Gastrocnemius medialis (tissue), 4 donors: ENCODE measurements at places on chromosomes 13 and 19.

- peaks cover 40% of the 10 kb centered on the region for H3K4me1 ChIP-seq
- peaks cover 9% of the 10 kb centered on the region for H3K36me3 ChIP-seq
- no peak for DNase-seq
- no peaks in the 10 kb centered on the region for H3K27me3 ChIP-seq
- no peak overlapping the region for H3K4me3 ChIP-seq
Observed at GRCh38 chr19:33376941-33377557, 3.5 kb downstream of the CEBPG start.

DNA sequence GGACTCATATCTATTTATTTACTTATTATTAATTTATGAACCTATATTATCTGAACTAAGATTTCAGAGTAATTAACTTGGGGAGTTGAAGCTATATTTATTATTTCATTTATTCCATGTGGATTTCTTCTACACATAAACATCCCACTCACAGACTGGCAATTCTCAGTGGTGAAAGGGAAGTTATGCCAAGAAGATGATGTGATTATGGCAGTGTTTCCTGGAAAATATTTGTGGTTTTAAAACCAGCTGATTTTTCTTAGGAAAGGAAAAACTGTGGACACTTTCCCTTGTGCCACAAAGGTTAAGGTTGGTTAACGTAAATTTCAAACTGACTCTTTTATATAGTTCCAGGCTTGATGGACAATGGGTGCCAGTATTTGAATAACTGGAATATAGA, 513.1 kb downstream of the SLITRK6 start:
- H3K27ac ChIP-seq, result no peak overlapping the region
- H3K4me1 ChIP-seq, result no peaks in the 10 kb centered on the region
- H3K4me3 ChIP-seq, result no peak overlapping the region

GRCh38 chr19:48513289-48514122, 1.9 kb upstream of the LMTK3 start:
- H3K27me3 ChIP-seq, result peaks cover 31% of the 10 kb centered on the region
- H3K4me3 ChIP-seq, result peak overlapping the region; percentile 68
- H3K36me3 ChIP-seq, result no peaks in the 10 kb centered on the region
- DNase-seq, result peak; percentile 22
- no peak overlapping the region for H3K27ac ChIP-seq
- H3K4me1 ChIP-seq, result peaks cover 4% of the 10 kb centered on the region

GRCh38 chr19:1685046-1685445, 32.6 kb upstream of the TCF3 start:
- no peaks in the 10 kb centered on the region for H3K36me3 ChIP-seq
- H3K27me3 ChIP-seq, result peaks cover 57% of the 10 kb centered on the region
- H3K27ac ChIP-seq, result no peak overlapping the region
- no peaks in the 10 kb centered on the region for H3K4me1 ChIP-seq

- no peaks in the 10 kb centered on the region for H3K36me3 ChIP-seq
- H3K4me1 ChIP-seq, result no peaks in the 10 kb centered on the region
- H3K4me3 ChIP-seq, result no peak overlapping the region
- no peak for DNase-seq
- H3K27ac ChIP-seq, result no peak overlapping the region
- H3K27me3 ChIP-seq, result no peaks in the 10 kb centered on the region
Observed at GRCh38 chr13:30569901-30570576, 47.7 kb upstream of the USPL1 start.

- H3K27ac ChIP-seq, result no peak overlapping the region
- H3K36me3 ChIP-seq, result no peaks in the 10 kb centered on the region
- no peaks in the 10 kb centered on the region for H3K27me3 ChIP-seq
- no peaks in the 10 kb centered on the region for H3K4me1 ChIP-seq
- DNase-seq, result no peak
Observed at GRCh38 chr13:78827471-78827870, 168.5 kb upstream of the OBI1 start.
